ENCODE measurements at places on chromosomes 7 and 10.

GRCh38 chr10:104300736-104301292, 31.8 kb downstream of the GSTO2 start:
- DNase-seq: no peak

DNA sequence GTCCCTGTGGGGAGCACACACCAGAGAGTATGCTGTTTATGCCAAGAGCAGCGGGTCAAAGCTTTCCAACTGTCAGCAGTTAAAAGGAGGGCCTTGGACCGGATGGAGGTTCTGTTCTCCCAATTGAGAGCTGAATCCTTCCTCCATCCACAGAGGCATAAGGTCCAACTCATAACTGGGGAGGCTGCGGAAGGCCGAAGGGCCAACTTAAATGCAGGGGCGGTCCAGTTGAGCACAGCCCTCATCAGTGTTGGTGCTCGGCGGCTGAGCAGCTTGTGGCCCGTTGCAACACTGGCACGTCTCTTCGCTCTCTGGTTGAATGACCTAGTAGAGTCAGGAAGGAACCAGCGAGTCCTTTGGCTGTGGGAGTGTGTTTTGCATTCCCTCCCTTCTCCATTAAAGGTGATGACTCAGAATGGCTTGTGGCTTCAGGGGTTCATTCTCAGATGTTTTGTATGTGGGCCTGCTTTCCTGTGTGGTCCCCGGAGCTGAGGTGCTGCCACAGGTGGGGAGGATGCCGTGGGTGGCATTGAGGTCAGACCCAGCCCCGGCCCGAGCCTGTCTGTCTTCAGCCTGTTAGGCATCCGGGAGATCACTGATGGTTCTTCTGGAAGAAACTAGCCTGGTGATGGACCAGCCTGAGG, 44.8 kb upstream of the DMBT1 start:
- no peak for DNase-seq

DNA sequence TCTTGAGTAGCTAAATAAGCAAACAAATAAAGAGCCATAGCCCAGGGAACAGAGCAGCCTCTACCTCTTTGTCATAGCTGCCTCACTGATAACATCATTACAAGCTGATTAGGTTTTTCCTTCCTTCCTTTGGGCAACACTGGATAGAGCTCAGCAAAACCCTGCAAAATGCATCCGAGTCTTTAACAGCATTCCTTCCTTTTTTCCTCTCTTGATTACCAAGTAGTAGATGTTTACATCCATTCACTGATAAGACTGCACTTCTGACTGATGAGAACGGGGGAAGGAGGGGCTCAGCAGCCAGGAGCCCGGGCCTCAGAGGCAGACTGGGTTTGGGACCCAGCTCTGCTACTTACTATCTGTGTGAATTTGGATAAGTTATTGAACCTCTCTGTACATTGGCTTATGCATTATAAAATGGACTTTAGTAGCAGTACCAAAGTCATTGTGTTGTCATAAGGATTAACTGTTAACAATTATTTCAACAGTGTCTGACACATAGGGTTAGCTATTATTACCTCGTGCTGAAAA, 214.2 kb downstream of the ANK3 start:
- DNase-seq: no peak

DNA sequence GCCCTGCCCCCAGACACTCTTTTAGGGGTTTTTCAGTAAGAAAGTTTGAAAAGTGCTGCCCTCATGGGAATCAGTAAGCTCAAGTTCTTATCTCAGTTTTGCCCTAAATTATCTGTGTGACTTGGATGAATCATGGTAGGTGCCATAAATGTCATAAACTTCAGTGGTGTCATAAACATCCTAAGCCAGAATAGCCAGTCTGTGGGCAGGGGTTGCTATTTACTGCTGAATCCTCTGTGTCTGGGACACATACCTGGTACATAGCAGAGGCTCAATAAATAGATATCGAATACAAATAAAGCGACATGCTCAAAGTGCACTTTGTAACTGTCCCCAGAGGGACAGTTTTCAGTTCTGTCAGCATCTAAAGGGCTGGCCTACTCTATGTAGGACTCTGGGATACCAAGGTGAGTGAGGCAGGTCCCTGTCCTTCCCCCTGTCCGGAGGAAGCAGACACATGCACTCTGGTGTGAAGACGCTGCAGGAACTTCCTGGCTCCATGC, 502.1 kb downstream of the RPS24 start:
- DNase-seq: no peak

DNA sequence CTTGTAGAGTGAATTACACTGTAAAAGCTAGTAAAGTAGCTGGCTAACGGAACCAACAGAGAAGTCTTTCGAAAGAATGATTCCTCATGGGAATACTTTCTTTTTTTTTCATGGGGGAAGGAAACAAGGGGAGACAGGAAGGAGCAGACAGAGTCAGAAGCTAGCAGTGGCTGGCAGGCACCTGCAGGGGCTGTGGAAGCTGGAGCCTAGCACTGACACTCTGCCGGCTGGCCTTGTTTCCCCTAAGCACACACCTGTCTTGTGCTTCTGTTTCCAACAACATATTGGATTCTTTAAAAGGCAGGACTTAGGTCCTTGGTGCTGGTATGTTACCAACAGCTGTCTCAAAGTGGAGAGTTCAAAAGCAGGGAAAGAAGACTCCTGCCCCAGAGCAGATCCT, 24.7 kb downstream of the NOD1 start:
- no peak for DNase-seq

DNA sequence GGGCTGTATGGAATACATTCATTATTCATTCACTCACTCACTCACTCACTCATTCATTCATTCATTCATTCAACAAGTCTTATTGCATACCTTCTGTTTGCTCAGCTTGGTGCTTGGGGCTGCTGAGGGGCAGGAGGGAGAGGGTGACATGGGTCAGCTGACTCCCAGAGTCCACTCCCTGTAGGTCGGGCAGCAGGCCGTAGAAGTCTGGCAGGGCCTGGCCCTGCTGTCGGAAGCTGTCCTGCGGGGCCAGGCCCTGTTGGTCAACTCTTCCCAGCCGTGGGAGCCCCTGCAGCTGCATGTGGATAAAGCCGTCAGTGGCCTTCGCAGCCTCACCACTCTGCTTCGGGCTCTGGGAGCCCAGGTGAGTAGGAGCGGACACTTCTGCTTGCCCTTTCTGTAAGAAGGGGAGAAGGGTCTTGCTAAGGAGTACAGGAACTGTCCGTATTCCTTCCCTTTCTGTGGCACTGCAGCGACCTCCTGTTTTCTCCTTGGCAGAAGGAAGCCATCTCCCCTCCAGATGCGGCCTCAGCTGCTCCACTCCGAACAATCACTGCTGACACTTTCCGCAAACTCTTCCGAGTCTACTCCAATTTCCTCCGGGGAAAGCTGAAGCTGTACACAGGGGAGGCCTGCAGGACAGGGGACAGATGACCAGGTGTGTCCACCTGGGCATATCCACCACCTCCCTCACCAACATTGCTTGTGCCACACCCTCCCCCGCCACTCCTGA, 2.4 kb downstream of the EPO start:
- no peak for DNase-seq

DNA sequence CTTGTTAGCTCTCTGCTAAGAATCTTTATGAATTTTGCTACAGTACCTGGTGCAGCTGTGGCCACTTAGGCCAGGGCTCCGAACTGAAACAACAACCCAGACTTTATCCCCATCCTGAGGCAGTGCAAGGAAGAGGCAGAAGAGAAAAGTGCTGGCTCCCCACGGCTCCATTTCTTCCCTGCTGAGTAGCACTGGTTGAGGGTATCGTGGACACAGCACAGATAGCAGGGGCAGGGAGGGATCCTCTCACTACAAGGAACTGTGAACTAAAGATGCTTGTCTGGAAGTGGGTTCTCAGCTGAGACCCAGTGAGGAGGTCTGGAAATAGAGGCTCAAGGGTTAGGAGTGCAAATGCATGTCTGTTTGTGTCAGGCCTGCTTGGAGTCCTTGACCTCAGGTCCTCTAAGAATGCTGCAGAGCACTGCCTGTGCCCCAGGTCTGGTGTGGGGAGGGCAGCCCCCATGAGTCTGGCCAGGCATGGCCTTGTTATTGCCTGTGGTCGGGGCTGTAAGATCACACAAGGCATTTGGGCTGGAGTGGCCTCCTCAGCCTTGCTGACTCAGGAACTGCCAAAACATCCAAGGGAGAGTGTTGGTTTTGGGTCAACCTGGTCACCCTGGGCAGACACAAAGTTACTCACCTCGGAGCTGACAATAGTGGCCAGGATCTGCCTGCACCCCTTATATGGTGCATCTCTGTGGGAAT, 58.1 kb downstream of the DMBT1 start:
- no peak for DNase-seq

DNA sequence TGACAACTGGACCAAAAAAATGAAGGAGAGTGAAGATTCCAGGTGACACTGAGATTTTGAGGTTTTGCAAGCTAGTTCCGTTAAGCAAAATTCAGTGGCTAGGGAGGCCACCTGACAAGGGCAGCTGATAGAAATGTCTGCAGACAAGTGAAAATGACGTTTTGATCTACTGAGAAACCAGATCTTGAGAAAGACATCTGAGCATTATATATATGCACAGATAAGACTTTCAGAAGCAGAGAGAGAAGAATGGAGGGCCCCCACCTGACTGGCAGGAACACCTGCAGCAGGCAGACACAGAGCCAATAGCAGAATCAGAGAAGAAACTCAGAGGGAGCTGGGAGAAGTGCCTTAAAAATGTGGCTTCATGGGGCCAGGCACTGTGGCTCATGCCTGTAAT, 76.1 kb upstream of the LRGUK start:
- no peak for DNase-seq

DNA sequence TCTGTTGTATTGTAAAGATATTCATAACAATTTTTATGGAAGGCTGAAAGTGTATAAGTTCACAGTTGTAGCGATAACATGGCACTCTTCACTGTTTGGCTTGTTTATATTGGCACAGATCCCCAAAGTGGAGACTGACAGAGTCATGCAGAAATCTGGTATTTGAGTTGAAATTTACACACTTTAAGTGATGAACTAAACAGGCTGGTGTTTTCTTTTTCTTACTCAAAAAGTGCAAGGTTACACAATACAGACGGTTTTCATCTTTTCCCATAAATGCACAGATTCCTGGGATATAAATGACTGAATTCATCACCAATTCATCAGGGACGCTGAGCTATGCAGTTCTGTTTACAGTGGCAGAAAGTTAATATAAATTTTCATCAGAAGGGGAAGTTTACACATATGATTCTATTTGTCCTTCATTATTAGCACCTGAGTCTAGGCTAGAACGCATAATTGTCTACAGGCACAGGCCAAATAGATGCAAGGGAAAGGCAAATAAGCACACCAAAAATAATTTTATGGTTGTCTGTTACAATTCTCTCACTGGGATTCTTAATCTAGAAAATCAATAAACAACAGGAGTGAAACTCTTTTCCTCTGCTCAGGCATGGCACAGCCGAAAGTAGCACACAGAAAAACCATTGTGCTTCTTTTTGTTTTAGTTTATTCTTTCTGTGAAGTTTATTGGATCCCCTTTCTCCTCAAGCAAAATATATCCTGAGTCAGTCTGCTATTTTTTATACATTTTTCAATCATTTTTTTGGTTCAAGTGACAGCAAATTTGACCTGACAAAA, 88.0 kb downstream of the FOXP2 start:
- no peak for DNase-seq

- no peak for DNase-seq
Measured at GRCh38 chr10:89683883-89684282, 17.5 kb upstream of the KIF20B start.

GRCh38 chr7:124679146-124679545, 86.4 kb downstream of the GPR37 start:
- no peak for DNase-seq

DNA sequence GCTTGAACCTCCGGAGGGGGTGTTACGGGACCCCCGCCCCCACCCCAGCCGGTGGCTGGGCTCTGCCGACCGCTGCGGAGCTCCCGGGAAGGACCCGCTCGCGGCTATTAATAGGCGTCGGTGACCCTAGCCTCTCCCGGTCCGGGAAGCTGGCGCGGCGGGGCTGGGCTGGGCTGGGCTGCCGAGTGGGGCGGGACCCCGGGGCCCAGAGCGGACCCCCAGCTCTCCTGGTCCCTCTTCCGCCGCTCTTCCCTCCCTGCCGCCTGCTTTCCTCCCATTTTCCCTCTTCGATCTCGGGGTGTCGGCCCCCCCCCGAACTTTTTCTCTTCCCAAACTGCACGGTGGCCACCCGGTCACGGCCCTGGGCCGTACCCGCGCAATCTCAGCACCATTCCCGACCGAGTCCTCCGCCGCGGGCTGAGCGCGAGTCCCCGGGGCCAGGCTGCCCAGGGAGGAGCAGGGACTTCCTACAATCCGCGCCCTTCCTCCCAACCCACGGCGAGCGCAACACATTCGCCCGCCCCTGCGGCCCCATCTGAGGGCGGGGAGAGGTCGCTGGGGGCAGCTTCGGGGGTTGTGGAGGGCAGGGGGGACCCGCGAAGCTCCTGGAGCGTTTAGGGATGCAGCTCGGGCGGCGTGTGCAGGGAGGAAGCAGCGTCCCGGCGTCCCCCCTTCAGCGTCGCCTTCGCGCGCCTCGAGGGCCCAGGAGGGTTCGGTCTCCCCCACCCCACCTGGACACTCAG, 3.1 kb upstream of the ELFN1 start:
- no peak for DNase-seq

DNA sequence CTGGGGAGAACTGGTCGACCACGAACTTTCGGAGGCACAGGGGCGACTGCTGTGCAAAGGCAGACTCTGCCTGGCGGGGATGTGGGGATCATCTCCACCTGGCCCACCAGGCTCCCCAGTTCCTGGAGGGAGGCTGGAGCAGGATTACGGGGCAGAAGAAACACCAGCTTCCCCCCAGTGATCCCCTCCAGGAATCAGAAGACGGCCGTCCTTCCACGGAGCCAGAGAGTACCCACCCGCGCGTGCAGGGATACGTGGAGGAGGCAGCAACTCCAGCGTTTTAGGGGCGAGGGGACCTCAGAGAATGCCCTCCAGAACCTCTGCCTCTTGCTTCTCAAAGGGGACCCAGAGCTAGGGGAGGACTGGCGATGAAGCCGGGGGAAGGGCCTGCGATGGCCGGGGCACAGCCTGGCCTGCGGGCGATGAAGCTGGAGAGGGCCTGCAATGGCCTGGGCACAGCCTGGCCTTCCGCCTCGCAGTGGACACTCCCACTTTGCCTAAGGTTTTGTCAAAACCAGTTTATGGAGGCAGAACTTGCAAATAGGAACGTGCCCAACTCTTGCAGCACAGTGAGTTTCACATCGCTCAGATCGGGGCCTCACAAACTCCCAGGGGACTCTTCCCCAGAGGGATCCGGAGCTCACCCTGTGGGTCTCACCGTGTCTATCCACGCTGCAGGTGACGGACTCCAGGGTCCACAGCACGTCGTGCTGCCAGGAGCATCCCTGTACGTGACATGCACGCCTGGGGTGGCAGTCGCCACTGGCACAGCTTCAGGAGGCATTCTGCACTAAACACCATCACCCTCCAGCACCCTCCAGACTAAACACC, 77.9 kb upstream of the PDGFA start:
- DNase-seq: no peak

- DNase-seq: no peak
Measured at GRCh38 chr7:114921631-114922025, 266 bp upstream of the MDFIC start.

GRCh38 chr7:132438926-132439325, 137.3 kb downstream of the PLXNA4 start:
- no peak for DNase-seq

Data from esophagus squamous epithelium (tissue), 5 donors.